ENCODE measurements at places on chromosomes 16 and 17.

- DNase-seq, result no peak
These were observed 118.1 kb upstream of the CACNG3 start for GRCh38 chr16:24138024-24138423.

- DNase-seq, result no peak
These were observed 6.9 kb upstream of the SNF8 start for GRCh38 chr17:48951572-48951971.

- no peak for DNase-seq
These were observed 49.0 kb downstream of the RHOT1 start for GRCh38 chr17:32191306-32191705.

DNA sequence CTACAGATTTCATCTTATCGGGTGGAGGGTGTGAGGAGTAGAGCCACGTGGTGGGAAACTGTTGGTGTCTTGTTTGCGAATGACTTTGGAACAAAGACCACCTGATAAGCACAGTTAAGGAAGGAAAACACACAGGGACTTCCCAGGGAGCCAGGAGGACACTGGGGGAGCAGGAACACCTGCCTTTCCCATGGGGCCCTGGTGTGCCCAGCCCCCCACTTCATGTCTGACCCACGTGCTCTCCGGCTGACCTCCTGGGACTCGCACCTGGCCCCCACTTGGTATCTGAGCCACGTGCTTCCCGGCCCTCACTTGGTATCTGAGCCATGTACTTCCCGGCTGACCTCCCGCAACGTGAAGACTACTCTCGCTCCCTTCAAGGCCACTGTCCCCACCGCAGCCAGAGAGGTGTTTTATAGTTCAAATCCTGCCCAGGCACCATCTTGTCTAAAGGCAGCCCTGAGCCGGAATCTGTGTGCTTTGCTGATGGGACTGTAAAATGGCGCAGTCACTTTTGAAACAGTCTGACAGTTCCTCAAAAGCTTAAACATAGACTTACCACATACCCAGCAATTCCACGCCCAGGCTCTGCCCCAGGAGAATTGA, 5.4 kb upstream of the CSNK1D start:
- no peak for DNase-seq

DNA sequence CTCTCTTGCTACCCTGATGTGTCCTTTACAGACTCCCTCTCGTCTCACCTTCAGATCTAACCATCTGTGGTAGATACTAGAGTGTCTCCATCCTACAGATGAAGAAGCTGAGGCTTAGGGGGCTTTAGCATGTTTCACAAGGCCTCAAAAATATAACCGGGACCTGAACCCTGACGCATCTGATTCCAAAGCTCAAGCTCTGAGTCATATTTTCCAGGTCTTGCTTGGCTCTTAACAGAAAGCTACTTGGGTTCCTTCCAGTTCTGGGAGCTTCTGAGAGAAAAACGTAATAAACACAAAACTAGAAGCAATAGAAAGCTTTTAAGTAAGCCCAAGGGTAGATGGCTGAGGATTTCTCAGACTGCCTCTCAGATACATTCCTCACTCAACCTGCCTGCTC, 224.3 kb upstream of the EEF2KMT start:
- DNase-seq, result peak; percentile 3
